ENCODE measurements at places on chromosomes 6 and 20. TPM values are rescaled to one million over a fixed set of nuclear protein-coding genes. Genes with fewer than 3 reads are reported as not detected.

C20orf202 gene
- total RNA-seq, result not detected

ATP6V1G2 gene
- 3.8 TPM for total RNA-seq

IMPG1 gene
- total RNA-seq, result not detected

FOXQ1 gene
- not detected for total RNA-seq

NHSL1 gene
- 1.0 TPM for total RNA-seq

COL19A1 gene
- 0.03 TPM for total RNA-seq

GABRR2 gene
- 0.78 TPM for total RNA-seq

IP6K3 gene
- total RNA-seq, result not detected

C20orf144 gene
- 0.30 TPM for total RNA-seq

PACSIN1 gene
- total RNA-seq, result 2.2 TPM

WFDC5 gene
- total RNA-seq, result 0.73 TPM

TMEM151B gene
- total RNA-seq, result not detected

CLVS2 gene
- total RNA-seq, result not detected

HLA-DRB5 gene
- 12.7 TPM for total RNA-seq

FAM209B gene
- total RNA-seq, result 0.91 TPM

SLC35D3 gene
- 0.13 TPM for total RNA-seq

PRSS35 gene
- not detected for total RNA-seq

PTK6 gene
- total RNA-seq, result 2.3 TPM

ADISSP gene
- total RNA-seq, result 20.7 TPM

SMOC2 gene
- not detected for total RNA-seq

TRDN gene
- not detected for total RNA-seq

MICA gene
- total RNA-seq, result 12.0 TPM

CD93 gene
- total RNA-seq, result 5.6 TPM

RBM24 gene
- not detected for total RNA-seq

CCM2L gene
- not detected for total RNA-seq

BPIFB1 gene
- not detected for total RNA-seq

BFSP1 gene
- total RNA-seq, result 3.2 TPM

BPIFB4 gene
- not detected for total RNA-seq

BCAS1 gene
- total RNA-seq, result not detected

PRPH2 gene
- total RNA-seq, result not detected

PKIB gene
- 0.65 TPM for total RNA-seq

MYB gene
- total RNA-seq, result 27.7 TPM

PRND gene
- total RNA-seq, result not detected

MYLK4 gene
- total RNA-seq, result 0.28 TPM

TCF15 gene
- not detected for total RNA-seq

SLC22A1 gene
- 1.3 TPM for total RNA-seq

DPPA5 gene
- total RNA-seq, result not detected

RAET1G gene
- total RNA-seq, result not detected

SLA2 gene
- 78.6 TPM for total RNA-seq

CCN6 gene
- not detected for total RNA-seq

RIMS4 gene
- not detected for total RNA-seq

ZNF322 gene
- total RNA-seq, result 12.3 TPM

ECHDC1 gene
- total RNA-seq, result 35.5 TPM

ULBP1 gene
- total RNA-seq, result 2.3 TPM

GPX5 gene
- not detected for total RNA-seq

MACROD2 gene
- not detected for total RNA-seq

RAD21L1 gene
- total RNA-seq, result not detected

MLIP gene
- total RNA-seq, result not detected

TPBG gene
- 0.18 TPM for total RNA-seq

SMIM26 gene
- total RNA-seq, result 64.7 TPM

All from activated CD4-positive, alpha-beta memory T cell treated with anti-CD3 and anti-CD28 coated beads, Interleukin-2, amount 10 ng/mL, durations not matched to agents 7 days and 5 days (primary cell).